ENCODE measurements at places on chromosomes 6 and 20.

GRCh38 chr20:39424962-39425678 is 463.0 kb downstream of the DHX35 start:
- DNase-seq = no peak

DNA sequence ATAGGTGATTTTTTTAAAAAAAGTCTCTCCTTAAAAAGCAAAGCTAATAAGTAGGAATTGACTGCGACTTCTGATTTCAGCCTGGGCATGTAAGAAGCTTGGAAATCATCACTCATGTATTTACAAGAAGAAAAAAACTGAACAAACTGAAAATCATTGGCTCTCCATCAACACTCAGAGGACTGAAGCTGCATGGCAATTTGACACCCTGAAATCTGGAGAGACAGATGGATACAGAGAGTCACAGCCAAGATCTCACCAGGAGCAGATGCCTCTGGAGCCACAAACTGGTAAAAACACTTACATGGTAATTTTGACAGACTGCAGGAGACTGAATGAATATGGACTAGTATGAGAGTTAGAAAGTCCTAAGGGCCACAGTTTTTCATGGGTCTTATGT is 191.2 kb upstream of the TCF21 start:
- no peak for DNase-seq

- no peak for DNase-seq
Measured at GRCh38 chr20:21167261-21167660, 41.4 kb downstream of the KIZ start.

GRCh38 chr6:157563611-157564284 is 182.8 kb downstream of the ZDHHC14 start:
- DNase-seq = no peak

DNA sequence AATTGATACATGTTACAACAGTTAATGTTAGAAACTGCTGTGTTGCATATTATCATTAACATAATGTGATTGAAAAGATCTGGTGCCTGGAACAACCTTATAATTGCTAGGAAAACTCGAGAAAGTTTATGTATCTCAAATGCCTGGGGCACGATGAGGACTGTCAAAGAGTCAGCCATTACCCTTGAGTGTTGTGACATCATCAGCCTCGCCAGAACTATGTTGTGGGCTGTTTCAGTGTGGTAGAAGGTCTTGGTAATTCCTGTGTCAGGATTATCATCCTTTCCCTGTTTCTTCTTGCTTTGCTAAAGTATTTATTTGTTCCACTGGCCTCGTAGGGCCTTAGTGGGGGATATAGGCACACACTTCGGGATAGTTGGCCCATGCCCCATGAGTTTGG is 185.1 kb downstream of the DTNBP1 start:
- no peak for DNase-seq

- DNase-seq = no peak
Measured at GRCh38 chr20:6866741-6867140, 99.3 kb downstream of the BMP2 start.

DNA sequence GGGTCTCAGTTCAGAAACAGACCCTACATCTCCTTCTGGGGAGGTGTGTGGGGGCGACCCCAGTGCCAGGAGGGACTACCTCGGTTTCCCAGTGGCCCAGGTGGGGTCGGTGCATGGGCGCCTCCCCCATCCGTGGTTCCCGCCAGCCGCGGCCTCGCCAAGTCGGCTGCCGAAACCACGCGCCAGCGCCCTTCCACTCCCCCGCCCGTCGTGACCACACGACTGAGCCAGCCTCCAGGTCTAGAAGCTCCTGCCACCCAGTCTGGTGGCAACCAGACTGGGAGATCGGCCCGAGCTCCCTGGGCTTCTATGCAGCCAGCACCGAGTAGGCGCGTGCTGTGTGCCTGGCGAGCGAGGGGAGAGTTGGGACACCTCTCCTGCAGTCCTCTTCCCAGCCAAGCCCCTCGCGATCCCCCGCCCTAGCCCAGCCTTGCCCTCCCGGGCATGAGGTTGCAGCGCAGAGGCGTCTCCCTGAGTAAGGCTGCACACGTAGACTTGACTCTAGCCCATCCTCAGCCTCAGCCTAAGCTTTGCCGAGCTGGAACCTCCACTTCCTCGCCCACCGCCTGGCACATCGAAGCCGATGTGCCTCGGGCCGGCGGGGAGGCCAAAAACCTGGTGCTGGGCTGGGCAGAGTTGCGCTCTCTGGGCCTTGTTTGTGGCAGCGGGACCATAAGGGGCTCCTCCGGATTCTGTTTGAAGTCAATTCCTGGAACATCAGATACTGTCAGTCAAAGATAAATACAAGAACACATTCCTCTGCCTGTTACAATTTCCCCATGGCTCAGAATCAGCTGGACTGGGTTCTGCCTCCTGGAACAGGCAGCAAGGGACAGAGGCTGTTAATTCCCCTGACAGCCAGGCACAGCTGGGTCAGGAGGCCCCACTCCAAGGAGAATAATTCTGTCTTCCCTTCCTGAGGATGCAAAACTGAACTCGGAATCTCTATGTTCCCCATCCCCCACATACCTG is 1.5 kb upstream of the CPNE5 start:
- peak; percentile 39 for DNase-seq

DNA sequence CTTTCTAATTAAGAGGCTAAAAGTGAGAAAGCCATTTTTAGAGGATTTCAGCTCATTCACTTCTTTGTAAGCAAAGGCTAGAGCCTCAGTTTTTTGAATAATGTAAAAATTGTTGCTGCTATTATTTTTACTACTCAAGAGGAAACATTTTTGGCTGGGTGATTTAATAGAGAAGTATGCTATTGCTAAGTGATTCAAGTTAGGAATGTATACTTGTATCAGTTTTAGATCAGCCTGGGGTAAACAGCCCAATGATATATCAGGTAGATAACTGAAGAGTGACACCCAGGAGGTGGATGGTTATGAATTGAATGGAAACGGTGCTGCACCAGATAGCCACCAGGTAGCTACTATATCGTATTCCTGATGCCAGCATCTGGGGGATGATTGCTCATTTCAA is 9.2 kb downstream of the QKI start:
- DNase-seq = no peak

DNA sequence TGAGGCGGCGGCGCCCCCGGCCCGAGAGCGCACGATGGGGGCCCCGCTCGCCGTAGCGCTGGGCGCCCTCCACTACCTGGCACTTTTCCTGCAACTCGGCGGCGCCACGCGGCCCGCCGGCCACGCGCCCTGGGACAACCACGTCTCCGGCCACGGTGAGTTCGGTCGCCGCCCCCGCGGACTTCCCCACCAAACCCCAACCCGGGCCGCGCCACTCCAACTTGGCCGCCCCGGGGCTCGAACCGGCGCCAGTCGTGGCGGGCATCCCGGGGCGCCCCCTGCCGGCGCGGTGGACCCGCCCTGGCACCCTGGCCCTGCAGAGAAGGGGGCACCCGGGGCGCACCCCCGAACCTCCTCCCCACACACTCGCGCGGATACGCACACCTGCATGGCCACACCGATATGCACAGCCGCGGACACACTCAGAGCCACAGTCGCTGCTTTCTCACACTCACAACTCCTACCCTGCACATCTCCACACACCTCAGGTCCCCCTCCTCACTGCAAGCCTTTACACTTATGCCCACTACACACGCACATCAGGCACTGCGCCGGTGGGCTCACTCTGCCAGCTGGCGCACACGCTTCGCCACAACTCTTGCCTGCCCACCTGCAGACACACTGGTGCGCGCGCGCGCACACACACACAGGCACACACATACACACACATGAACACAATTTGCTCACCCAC is 535 bp downstream of the VSTM2L start:
- no peak for DNase-seq

DNA sequence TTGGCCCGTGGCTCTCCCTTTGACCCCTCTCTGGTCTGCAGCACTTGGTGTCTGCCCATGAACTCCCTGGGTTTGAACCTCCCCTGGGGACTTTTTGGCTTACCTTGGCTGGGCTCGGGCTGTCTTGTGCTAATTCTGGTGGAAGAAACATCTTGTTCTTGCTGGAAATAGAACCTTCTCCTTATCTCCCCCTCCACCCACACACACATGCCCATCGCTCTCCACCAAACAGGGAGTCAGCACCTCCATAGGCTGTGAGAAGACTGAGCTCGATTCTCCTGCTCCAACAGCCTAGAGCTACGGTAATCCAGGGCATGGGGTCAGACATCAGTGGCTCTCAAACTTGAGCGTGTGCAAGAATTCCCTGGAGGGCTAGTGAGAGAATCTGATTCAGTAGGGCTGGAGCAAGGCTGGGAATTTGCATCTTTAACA is 114.4 kb upstream of the SLC22A23 start:
- DNase-seq = no peak

DNA sequence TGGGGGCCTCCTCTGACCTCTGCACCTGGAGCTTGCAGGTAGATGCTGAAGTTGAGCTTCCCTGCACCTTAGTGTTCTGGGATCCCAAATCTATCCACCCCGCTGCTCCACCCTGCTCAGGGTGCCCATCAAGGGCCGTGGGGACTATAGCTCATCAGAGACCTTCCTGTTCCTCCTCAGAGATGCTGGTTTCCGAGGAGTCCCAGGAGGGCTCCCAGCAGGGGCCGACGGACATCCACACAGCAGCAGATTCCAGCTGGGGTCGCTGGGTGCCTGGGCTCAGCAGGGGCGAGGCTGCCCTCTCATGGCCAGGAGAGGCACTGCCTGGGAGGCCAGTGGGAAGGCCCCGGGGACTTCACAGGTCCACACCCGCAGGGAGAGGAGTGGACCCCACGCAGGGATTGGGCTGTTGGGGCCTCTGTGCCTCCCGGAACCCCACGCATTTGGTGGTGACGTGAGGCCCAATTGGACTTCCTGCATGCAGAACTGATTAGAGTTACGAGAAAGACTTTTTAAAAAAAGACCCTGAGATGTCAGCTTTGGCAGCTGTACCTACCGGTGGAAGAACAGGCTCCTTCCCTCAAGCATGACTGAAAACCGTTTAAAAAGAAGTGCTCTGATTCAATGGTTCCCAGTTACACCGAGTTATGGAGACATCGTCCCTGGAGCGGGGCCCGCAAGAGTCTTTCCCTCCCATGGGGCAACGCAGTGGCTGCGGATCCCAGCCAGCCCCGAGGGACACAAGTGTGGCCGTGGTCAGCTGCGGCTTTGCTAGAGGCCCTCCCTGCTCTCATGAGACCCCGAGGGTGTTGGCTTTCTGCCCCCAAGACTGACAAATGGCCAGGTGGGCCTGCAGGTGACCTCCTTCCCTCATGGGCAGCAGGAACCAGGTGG is 25.3 kb upstream of the SLCO4A1 start:
- DNase-seq = peak; percentile 72

GRCh38 chr6:26322645-26323482 is 42.1 kb upstream of the BTN3A2 start:
- peak; percentile 86 for DNase-seq

DNA sequence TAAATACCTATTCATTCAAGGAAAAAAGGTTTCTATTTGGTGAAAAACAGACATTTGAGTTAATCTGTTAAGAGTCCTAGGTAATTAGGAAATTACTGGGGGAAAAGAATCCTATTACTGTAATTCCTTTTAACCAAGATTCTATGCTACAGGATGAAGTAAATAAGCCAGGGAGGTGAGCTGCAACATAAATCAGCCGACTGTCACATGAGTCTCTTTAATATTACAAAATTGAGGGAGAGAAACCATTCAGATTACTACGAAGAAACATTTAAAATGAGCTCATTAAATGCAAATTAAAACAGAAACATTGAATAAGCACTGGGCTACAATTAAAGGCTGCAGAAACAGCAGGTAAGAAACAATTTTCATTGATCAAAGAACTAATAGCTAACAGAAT is 5.3 kb downstream of the PRKN start:
- no peak for DNase-seq

GRCh38 chr6:109891924-109892323 is 86.2 kb upstream of the GPR6 start:
- DNase-seq = no peak

GRCh38 chr20:56513161-56514150 is 11.1 kb upstream of the FAM209A start:
- DNase-seq = no peak

DNA sequence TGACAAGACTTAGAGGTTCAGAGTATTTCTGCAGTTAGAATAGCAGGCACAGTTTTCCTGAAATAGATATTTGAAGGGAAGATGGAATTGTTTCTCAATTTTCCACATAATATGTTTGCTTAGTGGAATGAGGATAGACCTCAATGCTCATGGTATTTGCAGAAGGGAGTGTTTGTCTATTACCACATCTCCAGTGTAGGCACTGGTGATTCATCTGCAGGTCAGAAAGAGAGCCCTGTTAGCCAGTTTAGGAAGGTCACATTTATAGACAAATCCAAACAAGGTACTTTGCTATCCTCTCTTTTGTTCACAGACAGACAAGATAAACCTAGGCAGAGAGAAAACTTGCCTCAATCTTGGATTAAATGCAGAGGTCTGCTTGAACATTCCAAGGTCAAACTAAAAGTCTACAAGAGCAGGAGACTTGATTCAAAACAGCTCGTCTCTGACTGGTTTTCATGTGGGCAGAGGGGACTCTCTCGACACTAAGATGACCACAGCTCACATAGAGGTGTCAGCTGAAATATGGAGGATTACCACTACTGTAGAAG is 22.8 kb downstream of the ISM1 start:
- DNase-seq = no peak

- DNase-seq = no peak
Measured at GRCh38 chr6:159030168-159030567, 14.6 kb downstream of the TAGAP start.

DNA sequence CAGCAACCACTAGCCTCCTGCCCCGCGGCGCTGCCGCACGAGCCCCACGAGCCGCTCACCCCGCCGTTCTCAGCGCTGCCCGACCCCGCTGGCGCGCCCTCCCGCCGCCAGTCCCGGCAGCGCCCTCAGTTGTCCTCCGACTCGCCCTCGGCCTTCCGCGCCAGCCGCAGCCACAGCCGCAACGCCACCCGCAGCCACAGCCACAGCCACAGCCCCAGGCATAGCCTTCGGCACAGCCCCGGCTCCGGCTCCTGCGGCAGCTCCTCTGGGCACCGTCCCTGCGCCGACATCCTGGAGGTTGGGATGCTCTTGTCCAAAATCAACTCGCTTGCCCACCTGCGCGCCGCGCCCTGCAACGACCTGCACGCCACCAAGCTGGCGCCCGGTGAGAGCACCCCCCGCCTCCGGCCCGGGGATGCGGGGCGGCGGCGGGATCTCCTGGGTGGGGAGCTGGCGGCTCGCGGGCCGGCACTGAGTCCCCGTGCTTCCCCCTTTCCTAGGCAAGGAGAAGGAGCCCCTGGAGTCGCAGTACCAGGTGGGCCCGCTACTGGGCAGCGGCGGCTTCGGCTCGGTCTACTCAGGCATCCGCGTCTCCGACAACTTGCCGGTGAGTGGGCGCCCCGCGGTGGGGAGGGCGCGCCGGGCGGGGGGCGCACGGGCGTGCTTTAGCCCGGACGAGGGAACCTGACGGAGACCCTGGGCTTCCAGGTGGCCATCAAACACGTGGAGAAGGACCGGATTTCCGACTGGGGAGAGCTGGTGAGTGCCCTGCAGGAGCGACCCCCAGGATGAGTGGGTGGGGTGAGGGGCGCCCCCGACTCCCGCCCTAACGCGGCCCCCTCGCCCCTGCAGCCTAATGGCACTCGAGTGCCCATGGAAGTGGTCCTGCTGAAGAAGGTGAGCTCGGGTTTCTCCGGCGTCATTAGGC is 585 bp downstream of the PIM1 start:
- DNase-seq = peak; percentile 48

GRCh38 chr20:5168651-5169396 is 42.0 kb downstream of the CDS2 start:
- no peak for DNase-seq

GRCh38 chr6:125207956-125208355 is 54.4 kb downstream of the TPD52L1 start:
- DNase-seq = no peak
